Iris pigment epithelial cell (primary cell): ENCODE measurements at places on chromosomes 6 and 20.

GRCh38 chr6:40290816-40291215 lies 296.3 kb downstream of the LRFN2 start:
- no peak for DNase-seq

- DNase-seq, result no peak
These were observed 44.6 kb downstream of the APCDD1L start for GRCh38 chr20:58470336-58471192.

- DNase-seq, result no peak
These were observed 161.2 kb upstream of the ECI2 start for GRCh38 chr6:4296552-4296951.

- DNase-seq, result no peak
These were observed 8.5 kb downstream of the MYLIP start for GRCh38 chr6:16137451-16137801.

GRCh38 chr6:141394565-141395051 lies 738.1 kb upstream of the GJE1 start:
- DNase-seq, result no peak

DNA sequence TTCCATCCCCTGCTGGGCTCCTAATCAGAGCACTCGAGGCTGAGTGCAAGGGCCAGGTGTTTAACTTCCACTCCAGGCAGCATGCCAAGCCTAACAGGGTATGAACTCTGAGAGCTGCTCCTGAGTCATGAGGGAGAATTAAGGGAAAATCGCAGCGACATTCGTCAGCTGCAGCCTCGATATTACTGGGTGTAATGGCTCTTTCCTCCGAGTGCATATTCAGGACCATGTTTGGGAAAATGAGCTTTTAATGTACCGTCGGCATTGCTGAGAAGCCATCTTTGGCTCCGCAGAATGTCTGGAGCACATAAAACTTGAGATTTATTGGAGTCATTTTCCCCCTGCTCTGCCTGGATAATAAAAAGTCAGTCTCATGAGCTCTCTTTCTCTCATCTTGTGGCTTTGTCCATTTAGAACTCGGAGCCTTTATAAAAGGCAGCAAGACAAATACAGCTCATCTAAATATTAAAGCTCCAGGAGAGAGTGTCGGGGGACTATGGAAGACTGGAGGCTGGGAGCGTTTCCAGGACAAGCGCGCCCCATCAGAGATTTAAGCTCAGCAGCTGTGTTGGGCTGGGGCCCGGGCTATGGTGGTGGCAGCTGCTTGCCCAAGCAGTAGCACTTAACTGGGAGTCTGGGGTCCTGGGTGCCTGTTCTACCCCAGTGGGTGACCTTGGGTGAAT lies 103.7 kb downstream of the TOX2 start:
- peak; percentile 84 for DNase-seq

DNA sequence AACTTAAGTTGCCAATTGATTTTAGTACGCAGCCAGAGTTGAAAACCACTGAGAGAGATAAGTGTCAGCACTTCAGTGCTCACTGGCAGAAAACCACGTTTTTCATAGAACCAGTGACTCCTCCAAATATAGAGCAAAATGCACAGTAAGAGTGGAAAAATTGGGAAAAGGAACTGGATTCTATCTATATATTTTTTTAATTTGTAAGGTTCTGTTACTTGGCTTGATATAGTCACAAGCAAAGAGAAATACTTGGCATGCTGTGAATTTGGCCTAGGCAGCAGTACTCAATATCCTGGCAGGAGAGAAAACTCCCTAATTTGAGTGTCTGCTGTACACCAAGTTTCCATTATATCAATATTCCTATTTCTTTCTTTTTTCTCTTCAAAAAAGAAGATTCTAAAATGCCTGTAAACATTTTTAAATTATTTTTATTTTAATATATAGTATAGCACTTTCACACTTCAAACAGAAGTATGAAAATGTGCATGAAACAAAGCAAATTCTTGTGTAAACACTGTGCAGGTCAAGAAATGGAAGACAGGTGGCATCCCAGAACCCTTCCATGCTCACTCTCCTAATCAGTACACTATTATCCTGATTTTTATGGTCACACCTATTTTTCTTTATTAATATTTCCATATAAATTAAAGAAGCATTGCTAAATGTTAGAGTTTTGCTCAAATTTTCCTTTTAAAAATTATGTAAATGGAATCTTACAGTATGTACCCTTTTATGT lies 561.8 kb upstream of the RNF217 start:
- DNase-seq, result no peak

GRCh38 chr6:85685713-85686112 lies 43.0 kb upstream of the SYNCRIP start:
- no peak for DNase-seq

DNA sequence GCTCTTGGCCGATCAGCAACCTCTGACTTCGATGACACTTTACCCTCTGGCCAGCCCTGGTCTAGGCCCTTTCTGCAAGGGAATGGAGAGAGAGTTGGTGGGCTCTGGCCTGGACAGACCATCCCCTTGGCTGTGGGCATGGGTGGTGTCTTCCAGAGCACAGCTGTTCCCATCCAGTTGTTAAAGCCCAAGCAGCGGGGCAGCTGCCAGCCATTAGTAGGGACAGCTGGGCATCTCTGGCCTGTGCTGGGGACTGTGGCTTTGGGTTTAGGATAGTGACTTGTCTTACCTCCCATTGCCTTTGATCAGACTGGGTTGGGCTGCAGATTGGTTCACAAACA lies 2.8 kb downstream of the CDC25B start:
- no peak for DNase-seq

GRCh38 chr6:9039258-9039657 lies 603.9 kb upstream of the SLC35B3 start:
- peak; percentile 3 for DNase-seq

- DNase-seq, result no peak
These were observed 86.7 kb downstream of the SCML4 start for GRCh38 chr6:107737397-107737793.

DNA sequence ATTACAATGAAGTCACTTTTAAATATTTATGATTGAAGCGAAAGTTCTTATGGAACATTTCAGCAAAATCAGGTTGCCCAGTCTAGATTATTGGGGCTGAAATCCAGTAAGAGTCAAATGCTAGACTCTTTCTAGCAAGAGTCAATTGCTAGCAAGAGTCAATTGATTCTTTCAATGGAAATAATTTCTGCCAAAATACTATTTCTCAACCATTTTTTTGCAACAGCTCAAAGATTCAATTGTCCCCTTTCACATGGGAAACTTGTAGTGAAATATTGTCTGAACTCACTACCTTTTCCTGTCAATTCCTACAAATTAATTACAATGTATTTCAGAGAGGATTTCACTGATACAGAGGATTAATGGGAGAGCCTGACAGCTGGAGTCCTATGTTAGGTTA lies 78.3 kb downstream of the MAP7 start:
- DNase-seq, result no peak

GRCh38 chr20:51137461-51137860 lies 114.6 kb upstream of the KCNG1 start:
- no peak for DNase-seq

- no peak for DNase-seq
These were observed 440.1 kb downstream of the PTPRT start for GRCh38 chr20:42749556-42749955.

DNA sequence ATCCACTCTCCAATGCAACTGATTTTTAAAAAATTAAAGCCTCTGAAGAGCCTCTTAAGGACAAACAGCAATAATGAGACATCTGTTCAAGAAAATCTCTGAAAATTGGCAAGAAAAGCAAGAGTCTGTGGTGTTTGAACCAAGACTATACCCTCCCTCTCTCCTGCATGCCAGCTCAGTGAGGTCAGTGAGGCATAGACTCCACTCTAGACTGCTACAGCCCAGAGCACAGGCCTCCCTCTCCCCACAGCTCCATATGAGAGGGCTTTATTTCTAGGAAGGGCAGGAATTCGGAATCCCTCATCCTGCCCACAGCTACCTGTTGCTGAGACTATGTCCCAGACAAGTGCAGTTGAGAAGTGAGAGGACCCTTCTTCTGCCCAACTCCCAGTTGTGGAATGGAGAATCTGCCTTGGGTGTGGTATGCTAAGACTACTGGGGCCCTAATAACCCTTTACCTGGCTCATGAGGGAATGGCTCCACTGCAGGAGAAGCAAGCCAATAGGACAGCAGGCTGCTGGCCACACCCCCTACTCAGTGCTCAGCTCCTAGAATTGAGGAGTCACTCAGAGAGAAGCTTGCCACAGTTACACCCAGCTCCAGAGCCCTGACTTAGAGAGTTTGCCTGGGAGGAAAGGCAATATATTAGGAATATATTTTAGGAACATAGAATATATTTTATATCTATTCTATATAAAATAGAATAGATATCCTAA lies 22.7 kb upstream of the HLA-DQA1 start:
- DNase-seq, result no peak

DNA sequence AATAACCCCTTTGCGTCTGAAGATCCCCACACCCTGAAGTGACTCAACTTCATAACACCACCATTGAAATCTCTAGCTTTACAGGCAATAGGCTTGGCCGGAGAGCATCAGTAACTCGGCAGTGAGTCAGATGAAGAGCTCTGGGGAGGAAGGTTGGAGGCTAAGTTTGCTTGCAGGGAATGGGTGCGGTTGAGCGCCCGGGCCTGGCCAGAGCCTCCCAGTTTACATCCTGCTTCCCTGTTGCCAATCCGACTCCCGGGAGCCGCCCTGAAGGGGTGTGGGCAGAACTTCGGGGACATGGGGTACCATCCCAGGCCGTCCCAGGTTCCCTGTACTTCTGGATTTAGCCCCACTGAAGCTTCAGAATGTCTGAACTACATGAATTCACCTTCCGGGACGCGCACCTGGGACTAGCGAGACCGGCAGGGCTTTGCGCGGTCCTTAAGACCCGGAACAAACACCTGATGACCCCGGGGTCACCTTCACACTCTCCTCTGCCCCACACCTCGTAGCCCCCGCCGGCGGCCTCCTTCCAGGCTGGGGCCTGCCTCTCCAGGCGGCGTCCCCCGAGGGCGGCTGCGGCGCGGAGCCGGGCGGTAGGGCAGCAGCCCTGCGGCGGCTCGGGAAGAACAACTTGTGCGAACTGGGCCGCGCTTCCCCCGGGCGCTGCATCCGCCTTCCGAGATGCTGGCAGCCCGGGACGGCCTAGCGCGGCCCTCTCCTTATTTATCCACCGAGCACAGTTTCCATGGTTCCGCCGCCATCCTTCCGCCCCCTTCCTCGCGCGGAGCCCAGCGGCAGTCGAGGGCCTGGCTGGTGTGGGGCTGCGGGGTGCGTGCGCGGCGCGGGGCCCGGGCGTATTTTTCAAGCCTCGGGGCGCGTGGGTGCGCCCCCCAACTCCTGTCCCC lies 56.6 kb upstream of the RREB1 start:
- DNase-seq, result peak; percentile 91

GRCh38 chr6:129801909-129802308 lies 59.2 kb downstream of the TMEM244 start:
- DNase-seq, result peak; percentile 4
